ENCODE measurements at places on chromosomes 5 and 9.

DNA sequence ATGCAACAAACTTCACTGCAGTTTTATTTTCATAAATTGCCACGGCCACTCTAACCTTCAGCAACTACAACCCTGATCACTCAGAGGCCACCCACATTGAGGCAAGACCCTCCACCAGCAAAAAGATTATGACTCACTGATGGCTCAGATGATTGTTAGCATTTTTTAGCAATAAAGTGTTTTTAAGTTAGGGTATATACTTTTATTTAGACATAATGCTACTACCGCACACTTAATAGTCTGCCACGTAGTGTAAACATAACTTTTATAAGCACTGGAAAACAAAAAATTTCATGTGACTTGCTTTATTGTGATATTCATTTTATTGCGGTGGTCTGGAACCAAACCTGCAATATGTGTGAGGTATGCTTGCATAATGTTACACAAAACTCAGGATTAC, 257.9 kb downstream of the ZSWIM6 start:
- DNase-seq, result no peak

- DNase-seq, result no peak
Observed at GRCh38 chr9:81460693-81461092, 228.7 kb downstream of the TLE1 start.

GRCh38 chr5:538271-538771, 14.1 kb upstream of the SLC9A3 start:
- DNase-seq, result no peak

DNA sequence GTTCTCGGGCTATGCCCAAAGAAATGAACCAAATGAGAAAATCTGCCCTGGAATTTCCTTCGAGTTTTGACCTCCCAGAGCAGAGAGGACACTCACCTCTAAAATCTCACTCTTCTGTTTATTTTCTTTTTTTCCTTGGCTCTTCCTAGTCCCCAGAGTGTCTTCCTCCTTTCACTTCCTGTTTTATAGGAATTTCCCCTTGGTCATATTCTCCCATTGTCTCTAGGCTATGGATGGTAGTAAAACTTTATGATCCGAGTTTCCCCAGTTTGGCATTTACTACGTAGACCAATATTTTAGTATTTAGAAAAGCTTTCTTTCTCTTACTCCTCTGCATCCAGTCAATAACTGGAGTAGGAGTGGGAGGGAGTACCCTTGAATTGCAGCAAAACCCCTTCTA, 354.5 kb upstream of the ZNF608 start:
- DNase-seq, result no peak

GRCh38 chr9:136840140-136840876, 2.0 kb upstream of the AJM1 start:
- no peak for DNase-seq

DNA sequence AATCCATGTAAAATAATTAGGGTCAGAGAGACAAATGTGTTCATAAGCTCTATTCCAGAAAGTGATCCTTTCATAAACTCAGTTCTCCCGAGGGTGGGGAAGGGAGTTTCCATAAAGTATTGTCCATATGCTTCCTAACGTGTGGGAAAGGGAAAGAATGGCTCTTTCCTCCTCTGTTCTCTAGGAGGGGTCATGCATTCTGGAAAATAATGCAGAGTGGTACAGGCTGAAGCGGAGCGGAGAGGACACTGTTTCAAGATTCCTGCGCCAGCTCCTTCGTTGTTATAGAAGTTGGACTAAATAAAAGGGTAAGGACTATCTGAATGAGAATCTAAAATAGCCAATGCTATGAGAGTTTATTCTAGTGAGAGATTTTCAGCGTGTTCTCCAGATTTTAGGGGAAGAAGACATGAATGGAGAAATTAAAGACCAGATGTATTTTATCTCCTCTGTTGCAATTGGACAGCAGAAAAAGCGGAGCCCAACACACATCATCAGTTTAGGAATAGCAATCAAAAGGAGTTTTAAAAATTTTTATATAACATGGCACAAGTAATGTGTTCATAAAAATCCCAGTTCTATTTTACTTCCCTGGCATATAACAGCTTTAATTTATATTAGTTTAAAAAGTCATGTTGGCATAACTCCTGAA, 166.9 kb upstream of the MPDZ start:
- no peak for DNase-seq

- no peak for DNase-seq
Observed at GRCh38 chr5:83099001-83099400, 21.7 kb downstream of the XRCC4 start.

DNA sequence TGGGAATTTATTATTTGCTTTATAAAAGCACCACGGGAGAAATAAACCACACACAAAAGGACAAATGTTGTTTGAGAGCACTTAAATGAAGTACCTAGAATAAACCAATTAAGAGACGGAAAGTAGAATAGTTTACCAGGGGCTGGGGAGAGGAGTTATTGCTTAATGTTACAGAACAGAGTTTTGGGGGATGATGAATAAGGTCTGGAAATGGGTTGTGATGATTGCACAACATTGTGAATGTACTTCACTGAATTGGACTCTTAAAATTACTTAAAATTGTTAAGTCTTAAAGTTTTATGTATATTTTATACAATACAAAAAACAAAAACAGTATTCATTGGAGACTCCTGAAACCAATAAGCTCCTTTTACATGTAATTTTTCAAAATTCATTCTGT, 1.5 kb downstream of the ZBTB43 start:
- no peak for DNase-seq

GRCh38 chr5:178335302-178336030, 102.9 kb upstream of the PHYKPL start:
- no peak for DNase-seq

- no peak for DNase-seq
Observed at GRCh38 chr9:116182876-116183275, 29.3 kb downstream of the PAPPA start.

DNA sequence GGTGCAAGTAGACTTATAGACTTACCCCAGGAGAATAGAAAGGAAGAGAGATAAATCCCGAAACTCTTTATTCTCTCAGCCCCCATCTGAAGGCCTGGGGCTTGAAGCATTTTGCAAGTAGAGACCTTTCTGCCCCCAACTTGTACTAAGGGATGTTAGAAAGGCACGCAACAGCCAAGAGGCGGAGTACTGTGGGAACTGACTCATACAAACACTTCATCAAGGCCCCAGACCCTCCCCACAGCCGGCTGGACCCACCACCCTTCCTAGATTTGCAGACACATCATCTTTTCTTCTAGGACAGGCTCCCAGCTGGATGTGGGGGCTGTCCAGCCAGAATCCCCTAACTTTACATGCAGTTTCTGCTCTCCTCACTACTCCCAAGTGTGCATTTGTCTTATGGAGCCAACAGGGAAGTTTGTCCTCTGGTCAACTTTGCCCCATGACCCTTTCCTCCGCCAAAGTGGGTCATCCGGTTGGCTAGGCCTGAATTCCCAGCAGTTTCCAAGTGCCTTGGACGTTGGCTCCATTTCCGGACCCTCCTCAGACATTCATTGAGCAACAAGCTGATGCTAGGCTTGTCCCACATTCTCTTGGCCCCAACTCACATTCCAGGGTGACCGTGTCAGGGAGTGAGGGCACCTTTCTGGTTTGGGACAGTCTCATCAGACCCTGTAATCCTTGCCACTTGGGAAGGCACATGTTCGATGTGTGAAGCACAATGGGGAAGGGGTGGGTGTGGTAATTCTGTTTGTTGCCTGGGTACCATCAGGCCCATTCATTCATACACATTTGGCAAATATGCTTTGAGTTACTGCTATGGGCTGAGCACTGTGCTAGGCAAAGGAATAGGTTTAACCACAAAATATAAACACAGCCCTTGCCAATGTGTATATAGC, 64.6 kb downstream of the ABLIM3 start:
- no peak for DNase-seq

DNA sequence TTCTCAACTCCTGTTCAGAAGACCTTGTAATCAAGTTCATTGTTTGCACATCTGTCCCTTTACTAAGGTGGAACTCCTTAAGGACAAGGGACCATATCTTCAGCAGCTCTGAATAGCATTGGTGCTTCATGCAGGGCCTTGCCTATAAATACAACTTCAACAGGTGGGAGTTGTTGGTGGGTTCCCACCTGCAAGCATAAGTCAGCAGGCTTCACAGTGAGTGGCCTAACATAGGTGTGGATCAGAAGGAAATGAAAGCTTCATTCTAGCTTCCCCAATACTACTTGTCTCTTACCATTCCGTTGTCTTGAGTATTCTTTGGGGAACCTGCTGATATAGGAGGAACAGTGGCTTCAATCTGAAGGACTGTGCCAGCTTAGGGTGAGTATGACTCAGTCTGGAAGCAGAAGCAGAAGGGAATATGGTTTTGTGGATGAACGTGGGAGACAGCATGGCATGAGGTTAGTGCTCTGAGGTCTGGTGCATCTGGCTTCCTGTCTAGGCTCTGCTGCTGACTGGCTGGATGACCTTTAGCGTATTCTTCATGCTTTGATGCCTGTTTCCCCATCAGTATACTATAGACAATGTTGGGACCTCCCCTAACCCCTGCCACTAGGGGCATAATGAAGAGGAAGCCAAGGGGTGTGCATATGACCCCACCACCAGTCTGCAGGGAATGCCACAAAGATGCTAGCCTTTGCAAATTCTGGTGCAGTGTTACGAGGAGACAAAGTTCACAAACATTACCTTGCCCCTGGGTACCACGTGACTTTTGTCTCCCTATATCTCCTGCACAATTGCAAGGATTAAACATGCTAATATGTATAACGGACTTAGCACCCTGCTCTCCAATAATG, 192.3 kb downstream of the PALM2AKAP2 start:
- DNase-seq, result no peak

DNA sequence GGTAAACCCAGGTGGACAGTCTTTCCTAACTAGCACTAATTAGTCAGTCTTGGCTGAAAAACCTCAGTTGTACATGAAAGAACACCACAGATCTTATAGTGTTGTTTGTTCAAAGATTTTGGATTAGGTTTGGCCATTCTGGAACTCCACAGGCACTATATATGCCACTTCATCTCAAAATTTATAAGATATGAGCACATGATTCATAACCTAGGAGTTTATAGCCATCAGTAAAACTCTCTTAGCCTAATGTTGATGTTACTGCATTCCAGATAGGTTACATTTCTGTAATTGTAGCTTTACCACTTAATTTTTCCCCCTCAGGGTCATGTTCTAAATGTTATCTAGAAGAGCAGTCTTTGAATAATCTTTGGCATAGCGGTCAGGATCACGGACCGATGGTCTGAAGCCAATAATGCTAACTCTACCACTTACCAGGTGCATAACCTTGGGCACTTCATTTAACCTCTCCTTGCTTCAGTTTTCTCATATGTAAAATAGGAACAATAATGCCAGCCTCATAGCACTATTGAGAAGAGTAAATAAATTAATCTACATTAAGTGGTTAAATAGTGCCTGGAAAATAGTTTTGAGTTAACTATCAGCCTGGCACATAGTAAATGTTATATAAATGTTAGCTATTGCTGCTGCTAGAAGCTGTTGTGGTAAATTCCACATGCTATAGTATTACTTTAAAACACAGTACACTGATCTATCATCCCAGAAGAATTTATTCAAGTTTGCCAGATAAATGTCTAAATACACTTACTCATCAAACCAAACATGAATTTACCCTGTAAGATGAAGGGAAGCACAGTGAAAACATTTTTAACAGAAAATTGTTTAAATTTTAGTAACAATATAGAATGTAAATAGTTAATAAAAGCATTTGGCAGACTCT, 743.9 kb downstream of the NR2F1-AS1 start:
- no peak for DNase-seq

DNA sequence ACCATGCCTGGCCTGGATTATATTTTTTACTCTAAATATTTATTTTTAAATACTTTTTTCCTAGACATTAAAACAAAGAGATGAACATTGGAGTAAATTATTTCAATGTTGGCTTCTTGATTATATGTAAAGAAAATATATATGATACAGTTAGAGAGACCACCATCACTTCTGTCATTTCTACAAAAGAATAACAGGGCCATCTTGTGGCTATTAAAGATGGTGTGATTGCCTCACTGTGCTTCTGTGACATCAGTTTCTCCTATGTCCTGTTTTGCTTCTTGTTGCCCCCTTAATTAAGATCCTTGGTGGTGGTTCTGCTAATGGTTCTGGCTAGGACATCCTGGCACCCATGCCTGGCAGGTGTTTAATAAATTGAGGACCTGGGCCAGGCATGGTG, 32.9 kb downstream of the NDFIP1 start:
- DNase-seq, result no peak

DNA sequence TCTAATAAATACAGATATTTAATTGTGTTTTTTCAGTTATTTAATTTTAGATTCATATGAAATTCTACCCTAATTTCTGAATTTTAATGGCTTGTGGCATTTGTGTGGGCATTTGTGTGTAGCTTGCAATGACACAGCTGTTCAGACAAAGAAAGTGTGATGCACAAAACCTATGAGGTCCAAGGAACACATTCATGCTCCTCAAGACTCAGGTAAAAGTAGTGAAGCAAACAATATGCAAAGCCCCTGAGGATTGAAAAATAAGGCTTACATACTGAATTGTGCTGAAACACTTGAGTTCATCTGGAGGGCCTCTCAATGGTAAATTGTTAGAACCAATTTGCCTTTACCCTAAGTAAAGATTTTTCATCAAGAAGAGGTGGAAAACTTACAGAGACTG, 28.1 kb downstream of the IL7R start:
- no peak for DNase-seq

DNA sequence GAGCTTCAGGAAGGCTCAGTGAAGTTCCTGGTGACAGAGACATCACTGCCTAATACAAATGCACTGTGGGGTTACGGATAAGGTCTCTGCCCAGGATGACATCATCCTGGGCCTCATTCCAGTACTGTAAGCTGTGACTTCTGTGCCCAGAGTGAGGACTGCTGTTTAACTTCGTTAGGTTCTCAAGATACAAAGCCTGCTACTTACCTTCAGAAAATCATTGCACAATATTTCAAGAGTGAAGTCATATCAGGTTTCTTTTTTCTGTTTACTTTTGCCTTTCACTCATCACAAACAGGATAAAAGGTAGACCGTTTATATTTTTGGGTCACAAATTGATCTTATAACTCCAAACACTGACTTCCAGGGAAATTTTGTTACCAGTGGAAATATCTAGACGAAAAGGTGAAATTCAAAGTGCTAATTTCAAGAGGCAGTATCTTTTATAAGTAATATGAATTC, 241.2 kb downstream of the PIK3R1 start:
- no peak for DNase-seq

DNA sequence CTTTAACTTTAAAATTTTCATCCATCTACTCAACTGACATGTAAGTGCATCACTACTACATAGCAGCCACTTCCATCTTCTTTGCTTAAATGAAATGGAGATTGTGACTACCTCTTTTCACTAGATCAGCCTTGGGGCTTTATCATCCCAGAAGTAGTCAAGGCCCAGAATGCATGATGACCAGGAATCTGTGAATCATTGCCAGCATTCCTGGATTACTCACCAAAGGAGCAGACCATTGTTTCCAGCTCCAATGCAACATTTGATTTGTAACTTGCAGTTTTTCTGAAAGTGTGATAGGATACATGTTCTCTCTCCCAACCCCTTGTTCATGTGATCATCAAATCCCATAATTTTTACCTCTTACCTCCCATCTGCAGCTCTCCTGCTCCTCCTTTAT, 65.1 kb downstream of the PLPPR1 start:
- DNase-seq, result no peak

All from NCI-H187 (cell line).